Sciatic nerve (tissue), 2 donors: ENCODE measurements at places on chromosomes 7 and 10. TPM values are rescaled to one million over a fixed set of nuclear protein-coding genes. Genes with fewer than 3 reads are reported as not detected.

- no peak for DNase-seq
These were observed 37.0 kb upstream of the GLI3 start for GRCh38 chr7:42274053-42274452.

- DNase-seq, result no peak
These were observed 28.0 kb downstream of the GRK5 start for GRCh38 chr10:119235356-119235755.

Gene NT5C2
- total RNA-seq, result 89.9 TPM

Gene MSMB
- not detected for total RNA-seq
